ENCODE measurements at places on chromosomes 11 and 22.
A peak's percentile ranks its signal among the peaks of the same experiment; 100 is the strongest.

DNA sequence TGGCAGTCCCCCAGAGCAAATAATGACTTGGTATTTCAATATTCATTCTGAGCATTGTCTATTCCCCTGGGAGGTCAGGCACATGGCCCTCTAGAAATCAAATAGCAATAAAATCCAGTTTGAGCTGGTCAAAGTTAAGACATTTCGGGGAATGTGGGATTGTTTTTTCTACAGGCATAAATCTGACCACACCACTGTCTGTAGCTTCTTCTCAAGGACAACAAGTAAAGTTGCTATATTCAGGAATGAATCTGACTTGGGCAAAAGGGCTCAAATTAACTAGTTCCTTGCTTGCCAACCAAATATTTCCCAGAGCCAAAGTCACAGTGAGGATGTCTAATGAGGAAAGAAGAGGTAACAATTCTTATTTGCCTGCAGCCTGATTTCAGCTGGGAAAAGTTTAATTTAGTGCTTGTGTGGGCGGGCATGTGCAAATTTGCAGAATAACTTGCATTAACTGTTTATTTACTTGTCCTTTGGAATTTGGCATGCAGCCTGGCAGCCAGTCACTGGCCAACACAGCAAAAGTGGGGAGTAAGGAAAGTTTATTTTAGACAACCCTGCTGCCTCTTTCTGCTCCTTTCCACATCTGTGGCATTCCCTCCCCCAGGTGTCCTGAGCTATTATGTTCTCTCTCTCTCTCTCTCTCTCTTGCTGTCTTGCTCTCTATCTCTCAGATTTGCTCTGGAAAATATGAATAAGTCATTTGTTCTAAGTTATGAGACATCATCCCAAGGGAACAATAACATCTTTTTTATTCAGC lies 51.2 kb upstream of the ARHGAP20 start:
- DNase-seq = no peak

- DNase-seq = no peak
These were observed 134.1 kb downstream of the SLC17A6 start for GRCh38 chr11:22472306-22472705.

DNA sequence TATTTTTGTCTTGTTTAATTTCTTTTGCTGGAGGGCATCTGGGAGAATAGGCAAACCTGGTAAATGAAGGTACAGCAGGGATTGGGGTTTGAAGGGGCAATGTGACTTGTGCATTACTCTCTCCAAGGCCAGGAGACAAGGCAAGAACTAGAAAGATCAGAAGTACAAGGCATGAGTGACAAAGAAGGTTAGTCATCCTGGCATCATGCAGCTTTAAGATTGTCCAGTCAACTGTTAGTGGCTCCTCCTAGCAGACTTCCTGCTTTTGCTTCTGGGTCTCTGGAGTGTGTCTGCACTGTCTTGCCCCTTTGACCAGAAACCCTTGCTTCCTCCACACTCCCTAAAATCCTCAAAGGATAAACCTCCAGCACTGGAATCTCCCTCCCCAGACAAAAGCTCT lies 27.2 kb upstream of the GLYATL1 start:
- DNase-seq = no peak

GRCh38 chr11:117953024-117953671 lies 23.9 kb upstream of the TMPRSS13 start:
- peak; percentile 64 for DNase-seq

GRCh38 chr11:6568191-6568918 lies 35.1 kb downstream of the RRP8 start:
- no peak for DNase-seq

DNA sequence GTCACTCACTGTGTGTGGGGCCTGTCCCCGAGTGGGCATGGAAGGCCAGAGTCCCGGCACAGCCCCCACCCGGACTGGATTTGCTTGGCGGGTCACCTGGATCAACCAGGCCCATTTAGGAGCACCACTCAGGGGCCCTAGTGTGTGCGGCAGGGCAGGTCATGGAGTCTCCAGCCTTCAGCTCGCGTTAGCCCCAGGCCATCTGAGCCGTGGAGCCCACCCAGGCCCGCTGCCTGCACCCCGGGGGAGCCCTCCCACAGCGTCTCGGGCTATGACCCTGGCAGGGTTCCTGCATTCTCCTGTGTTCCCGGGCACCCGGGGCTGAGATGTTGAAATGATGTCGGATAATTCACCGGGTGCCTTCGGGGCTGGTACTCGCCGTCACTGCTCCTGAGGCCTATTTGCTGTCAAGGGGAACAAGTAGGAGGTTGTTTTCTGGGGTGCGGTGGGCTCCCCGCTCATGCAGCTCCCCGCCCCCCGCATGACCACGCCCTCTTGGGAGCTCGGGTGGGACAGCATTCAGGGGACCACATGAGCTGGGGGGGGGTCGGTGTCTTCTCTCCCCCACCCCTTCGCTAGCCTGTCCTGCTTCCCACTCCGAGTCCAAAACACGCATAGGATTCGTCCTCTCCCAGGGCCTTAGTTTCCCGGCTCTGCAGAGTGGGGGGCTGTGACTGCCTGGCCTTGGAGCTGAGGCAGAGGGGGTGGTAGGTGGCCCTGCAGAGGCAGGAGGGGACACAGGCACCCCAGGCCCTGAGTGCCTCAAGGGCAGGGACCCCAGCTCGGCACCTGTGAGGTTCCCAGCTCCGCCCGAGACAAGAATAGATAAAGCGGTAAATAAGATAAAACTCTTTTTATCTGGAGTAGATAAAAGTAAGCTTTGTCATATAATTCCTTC lies 77.2 kb downstream of the KCNQ1 start:
- DNase-seq = no peak

- DNase-seq = no peak
These were observed 4.4 kb upstream of the MEN1 start for GRCh38 chr11:64814712-64815187.

GRCh38 chr11:14607713-14608112 lies 35.9 kb upstream of the PDE3B start:
- no peak for DNase-seq

DNA sequence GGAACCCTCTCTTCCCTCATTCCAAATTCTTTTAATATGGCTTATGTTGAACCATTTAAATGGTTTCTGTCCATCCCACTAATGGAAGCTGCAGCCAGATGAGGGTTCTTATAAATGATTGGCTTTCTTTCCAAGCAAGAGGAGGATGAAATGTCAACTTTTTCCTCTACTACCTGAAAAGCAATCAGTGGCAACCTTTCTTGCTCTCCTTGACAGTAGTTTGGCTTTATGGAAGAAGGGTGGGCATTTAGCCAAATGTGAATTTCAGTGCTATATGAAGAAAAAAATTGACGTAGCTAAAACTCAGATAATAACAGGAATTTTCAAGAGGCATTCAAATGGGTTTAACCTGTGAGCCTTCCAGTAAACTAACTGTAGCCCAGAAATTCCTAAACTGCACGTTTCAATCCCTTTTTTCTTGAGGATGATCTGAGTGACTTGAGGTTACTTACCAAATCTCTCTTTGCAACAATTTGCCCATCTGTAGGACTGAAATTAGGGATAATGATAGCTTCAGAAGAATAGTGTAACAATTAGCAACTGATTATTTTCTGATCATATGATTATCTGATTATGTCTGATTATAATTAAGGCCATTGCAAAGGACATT lies 90.9 kb downstream of the EXT2 start:
- no peak for DNase-seq

DNA sequence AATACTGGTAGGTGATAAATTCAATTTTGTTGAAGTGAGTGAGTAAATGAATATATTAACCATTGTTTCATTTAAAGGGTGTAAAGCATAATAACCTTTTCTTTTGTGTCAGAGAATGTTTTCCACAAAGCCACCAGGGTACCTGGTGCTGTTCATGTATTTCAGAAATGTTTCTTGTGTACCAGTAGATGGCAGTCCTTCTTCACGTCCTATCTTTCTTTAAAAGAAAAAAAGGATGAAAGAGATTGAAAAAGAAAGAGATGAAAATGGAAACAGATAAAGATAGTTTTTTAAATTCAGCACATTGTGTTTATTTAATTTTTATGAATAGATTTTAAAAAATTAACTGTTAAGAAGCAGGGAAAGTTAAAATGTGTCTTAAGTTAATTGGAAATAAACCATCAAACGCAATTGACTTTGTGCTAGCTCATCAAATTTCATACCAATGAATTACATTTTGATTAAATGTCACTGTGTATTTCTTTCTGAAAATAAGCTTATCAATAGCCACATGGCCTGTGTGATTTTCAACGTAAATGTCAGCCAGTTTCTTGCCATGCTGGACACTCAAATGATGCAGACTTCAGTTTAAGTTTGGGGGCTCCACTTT lies 65.5 kb upstream of the CHORDC1 start:
- DNase-seq = no peak

DNA sequence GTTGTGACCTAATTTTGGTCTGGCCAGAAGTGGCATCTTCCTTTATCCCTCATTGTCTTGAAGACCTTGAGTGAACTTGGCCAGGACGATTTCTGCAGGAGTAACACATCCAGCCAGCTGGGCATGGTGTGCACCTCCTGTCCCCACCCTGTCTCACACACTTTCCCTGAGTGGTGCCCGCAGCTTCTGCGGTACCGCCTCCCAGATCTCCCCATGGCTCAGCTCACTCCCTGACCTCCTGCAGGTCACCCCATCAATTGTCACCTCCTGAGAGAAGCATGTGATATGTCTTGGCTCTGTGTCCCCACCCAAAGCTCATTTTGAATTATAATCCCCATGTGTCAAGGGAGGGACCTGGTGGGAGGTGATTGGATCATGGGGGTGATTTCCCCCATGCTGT lies 50.2 kb upstream of the TP53I11 start:
- no peak for DNase-seq

DNA sequence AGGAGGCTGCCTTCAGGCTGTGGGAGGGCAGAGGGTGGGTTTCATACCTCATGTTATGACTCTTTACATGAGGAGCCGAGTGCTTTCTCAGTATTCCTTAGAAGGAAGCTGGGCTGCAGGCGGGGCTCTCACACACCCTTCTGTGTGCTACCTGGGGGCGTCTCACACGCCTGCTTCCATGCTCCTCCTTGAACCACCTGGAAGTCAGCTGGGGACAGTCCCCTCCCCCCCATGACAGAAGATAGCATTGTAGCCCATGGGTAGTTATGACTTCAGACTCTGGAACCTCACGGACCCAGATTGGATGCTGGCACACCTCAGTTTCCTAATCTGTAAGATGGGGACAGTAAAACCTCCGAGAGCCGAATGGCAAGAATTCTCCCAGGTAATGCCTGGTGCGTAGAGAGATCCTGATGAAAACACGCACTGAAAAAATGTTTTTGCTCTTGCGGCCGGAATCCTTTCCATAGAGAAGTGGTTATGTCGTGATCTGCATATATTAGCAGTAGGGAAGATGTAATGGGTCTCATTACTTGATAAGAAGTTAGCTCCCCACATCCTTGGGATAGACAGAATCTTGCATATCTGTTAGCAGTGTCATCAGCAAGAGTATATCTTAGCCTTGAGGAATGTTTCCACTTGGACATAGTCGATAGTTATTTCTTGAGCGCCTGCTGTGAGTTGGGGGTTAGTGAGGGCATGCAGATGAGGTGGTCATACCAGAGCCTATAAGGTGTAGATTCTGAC lies 4.9 kb downstream of the DAGLA start:
- DNase-seq = no peak

GRCh38 chr11:120135838-120136237 lies 2.1 kb downstream of the TRIM29 start:
- DNase-seq = no peak

GRCh38 chr11:70580036-70580805 lies 181.9 kb downstream of the CTTN start:
- DNase-seq = no peak

DNA sequence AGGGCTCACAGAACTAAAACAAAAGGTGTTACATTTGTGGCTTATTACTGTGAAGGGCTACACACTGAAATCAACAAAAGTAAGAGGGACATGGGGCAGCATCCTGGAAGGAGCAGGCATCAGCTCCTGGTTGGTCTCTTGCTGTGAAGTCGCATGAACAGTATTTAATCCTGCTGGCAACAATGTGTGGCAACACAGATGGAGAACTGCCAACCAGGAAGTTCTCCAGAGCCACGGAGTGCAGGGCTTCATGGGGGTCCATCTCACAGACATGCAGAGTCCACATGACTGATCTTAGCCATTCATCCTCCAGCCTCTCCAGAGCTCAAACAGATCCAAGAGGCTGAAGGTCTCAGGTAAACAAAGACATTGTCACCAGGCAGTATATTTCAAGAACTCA lies 32.8 kb upstream of the FGF3 start:
- DNase-seq = no peak

- DNase-seq = no peak
These were observed 498.3 kb upstream of the CCDC90B start for GRCh38 chr11:83784419-83784818.

DNA sequence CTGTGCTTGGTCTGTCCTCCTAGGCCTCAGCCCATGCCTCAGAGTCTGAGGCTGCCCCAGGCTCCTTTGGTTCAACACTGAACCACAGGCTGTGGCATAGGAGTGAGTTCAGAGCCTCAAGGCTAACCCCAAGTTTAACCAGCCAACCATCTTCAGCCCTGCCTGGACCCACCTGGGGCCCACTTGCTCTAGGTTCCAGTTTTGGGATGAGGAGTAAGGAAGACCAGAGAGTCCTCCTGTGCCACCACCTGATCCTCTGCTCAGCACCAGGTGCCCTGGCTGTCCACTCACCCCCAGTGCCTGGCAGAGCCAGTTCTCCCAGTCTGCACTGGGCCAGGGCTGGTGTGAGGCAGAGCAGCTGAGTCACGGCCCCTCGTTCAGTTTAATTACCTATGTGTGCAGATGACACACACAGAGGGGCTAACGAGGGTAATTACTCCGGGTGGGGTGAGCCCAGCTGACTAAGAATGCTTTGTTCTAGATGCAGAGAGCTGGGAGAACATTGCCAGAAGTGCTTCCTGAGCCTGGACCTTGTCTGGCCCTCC lies 12.0 kb upstream of the TMPRSS13 start:
- DNase-seq = no peak

GRCh38 chr22:41974691-41975290 lies 5.5 kb downstream of the SEPTIN3 start:
- no peak for DNase-seq

- DNase-seq = no peak
These were observed 64.2 kb upstream of the BLID start for GRCh38 chr11:122179961-122180834.

GRCh38 chr11:11757909-11758308 lies 83.9 kb upstream of the USP47 start:
- no peak for DNase-seq

DNA sequence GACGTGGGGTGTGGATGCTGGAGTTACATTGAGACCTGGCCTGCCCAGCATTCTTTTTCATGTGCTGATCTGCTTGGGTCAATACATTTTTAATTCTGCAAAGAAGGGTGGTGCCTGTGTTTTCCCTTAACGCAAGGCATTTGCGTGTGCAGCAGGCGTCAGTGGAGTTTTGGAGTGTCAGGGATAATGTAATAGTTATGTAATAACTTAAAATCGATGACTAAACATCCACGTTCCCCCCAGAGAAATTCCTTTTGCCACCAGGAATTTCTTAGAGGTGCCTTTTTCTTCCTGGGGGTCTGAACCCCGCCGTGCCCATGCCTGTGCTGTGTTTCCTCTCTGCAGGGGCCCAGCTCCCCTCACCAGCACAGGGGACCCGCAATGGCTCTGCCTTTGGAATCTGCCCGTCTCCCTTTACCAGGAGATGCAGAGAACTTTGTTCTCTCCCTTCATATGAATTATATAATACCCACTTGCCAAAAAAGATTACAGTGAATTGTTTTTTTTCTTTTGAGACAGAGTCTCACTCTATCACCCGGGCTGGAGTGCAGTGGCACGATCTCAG lies 62.6 kb downstream of the TBC1D22A start:
- DNase-seq = no peak
